ENCODE measurements at places on chromosomes 2 and 18. TPM values are rescaled to one million over a fixed set of nuclear protein-coding genes. Genes with fewer than 3 reads are reported as not detected.

DNA sequence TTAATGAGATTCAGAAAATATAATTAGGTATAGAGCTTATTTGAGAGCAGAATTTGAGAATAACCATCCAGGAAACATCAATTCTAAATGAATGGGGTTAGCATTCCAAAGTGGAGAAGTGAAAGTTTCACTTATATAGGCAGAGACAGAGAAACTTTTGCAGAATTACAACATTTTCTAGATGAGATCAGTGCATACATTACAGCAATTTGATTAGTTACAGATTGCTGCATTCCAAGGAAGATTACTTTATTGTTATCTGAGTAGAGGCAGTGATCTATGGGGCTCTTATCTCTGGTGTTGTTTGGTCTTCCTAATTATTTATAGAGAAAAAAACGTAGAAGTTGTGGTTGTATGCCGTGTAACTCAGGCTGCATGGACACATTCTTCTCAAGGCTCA, 373.8 kb upstream of the SYT4 start:
- DNase-seq, result no peak

GRCh38 chr2:231300722-231301076, 94.8 kb upstream of the B3GNT7 start:
- DNase-seq, result no peak

- DNase-seq, result no peak
These were observed 726.5 kb downstream of the SLC4A3 start for GRCh38 chr2:220353897-220354296.

The SLC23A3 gene
- total RNA-seq, result 0.23 TPM

The MYOM1 gene
- 10.1 TPM for total RNA-seq

DNA sequence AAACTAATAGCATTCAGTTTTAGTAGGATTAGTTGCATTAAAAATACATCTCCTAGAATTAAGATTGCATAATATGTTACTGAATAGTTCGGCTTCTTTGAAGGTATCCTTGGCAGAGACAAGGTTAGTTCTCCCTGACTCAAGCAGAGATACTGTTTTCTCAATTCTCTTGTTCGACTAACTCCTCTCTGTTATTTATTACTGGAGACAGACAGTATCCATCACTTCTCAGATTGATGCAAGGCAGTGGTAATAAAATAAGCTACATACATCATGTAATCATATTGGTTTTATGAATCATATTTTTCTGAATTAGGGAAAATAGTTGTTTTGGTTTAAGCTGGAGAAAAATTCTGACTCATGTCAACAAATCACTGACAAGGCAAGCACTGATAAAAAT, 134.8 kb downstream of the SLC8A1 start:
- DNase-seq, result no peak

The GKN2 gene
- total RNA-seq, result not detected

DNA sequence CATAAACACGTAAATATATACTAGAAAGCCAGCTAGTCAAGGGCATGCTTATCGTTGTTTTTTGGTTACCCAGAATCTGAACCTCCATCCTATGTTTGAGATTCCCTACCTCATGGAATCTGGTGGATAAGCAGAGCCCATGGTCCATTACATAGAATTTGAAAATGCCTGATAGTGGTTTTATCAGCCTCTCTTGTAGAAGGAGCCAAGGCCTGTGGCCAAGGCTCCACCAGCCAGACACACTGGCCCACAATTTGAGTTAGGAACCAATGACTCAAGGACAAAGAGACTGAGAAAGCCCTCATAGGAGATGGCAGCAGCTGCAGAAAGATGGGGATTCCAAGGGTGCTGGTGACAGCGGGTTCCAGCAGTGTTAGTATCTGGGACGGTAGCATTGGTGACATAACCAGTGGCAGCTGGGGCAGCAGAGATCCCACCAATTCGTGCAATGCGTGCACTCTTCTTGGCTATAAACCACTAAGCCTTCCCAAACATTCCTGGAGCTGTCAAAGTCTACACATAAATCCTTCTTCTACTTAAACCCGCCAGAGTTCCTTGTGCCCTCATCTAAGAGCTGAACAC, 51.2 kb upstream of the RMDN2 start:
- no peak for DNase-seq

The TANC1 gene
- 17.7 TPM for total RNA-seq

DNA sequence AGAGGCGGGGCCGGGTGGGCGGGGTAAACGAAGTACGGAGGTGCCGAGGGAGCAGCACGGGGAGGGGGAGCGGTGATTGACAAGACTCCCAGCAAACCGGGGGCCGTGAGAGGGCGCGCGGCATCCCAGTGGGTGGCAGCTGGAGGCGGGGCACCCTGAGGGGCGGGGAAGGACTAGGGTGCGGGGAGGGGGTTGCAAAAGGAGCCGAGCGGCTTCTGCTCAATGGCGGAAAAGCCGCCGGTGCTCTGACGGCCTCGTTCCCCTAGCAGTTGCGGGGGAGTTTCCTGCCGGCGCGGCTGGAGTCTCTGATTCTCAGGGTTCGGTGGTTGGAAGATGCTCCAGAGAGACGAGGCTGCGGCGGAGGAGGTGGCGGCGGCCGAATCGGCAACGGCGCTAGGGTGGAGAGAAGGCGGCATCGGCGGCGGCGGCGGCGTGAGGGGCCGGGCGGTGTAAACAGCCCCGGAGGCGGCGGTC, at the start of gene PPM1B:
PPM1B (plus strand) TSS at position 195 of the 474 bp plus-strand sequence. CDS start 32,325 bp downstream, outside the sequence.
- peak; percentile 99 for DNase-seq

The CFC1 gene
- total RNA-seq, result not detected

DNA sequence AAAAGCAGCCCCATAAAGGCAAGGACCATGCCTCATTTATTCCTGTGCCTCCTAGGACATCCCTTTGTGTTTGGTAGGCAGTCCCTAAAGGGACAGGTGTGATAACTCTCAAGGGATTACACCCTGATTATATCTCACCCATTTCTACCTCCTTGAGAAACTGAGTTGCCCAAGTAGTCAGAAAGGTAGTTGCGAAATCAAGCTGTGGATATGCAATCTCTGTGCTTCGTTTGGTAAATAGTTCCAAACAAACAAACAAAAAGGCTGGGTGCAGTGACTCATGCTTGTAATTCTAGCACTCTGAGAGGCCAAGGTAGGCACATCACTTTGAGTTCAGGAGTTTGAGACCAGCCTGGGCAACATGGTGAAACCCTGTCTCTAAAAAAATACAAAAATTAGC, 100.2 kb upstream of the ARL5A start:
- DNase-seq, result no peak

GRCh38 chr2:238790126-238790832, 57.6 kb upstream of the TWIST2 start:
- no peak for DNase-seq

- no peak for DNase-seq
These were observed 40.3 kb downstream of the EML6 start for GRCh38 chr2:54763636-54764291.

The SCG2 gene
- total RNA-seq, result not detected

GRCh38 chr18:74299746-74300145, 8.0 kb upstream of the CYB5A start:
- DNase-seq, result no peak

The PTH2R gene
- 1.5 TPM for total RNA-seq

DNA sequence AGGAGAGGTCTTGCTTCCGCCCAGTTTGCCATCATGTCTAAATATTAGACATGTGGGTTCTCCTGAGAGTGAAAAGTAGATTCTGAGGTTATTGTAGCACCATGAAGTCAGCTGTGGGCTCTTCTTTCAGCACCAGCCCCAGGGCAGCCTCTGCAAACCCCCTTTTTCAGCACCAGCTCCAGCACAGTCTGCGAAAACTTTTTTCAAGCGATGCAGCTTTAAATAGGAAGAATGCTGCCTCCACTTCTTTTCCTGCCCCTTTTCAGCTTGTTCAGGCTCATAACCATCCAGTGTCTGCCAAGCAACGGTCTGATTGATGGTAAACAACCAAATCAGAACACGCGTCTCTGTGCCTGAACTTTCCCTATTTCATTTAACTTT, at the start of gene COL5A2:
COL5A2 (minus strand) TSS at position 192 of the 381 bp plus-strand sequence; CDS start at position 35, 157 bp downstream.
- DNase-seq, result peak; percentile 43

DNA sequence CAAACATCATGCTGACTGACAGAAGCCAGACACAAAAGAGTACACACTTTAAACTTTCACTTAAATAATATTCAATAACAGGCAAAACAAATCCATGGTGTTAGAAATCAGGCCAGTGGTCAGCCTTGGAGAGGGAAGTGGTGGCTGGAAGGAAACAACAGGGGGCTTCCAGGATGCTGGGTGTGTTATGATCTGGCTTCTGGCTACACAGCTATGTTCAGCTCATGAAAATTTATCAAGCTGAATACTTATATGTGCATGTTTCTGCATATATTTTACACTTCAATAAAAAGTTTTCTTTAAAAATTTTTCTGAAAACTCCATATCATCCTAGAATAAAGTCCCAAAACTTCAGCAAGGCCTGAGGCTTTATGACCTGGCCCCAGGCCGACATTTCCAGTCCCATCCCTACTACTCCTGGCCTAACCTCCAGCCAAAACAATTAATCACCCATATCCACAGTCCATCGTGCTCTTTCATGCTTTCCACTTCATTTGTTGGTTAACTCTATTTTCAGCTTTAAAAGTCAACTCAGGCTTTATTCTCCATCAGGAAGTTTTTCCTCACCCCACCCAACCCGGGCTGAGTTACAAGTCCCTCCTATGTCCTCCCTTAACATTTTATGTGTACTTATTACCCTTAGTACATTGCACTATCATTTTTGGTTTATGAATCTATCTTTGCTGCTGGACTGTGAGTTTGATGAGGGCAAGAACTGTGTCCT, 27.9 kb upstream of the SPTBN1 start:
- DNase-seq, result no peak

GRCh38 chr2:128496700-128497099, 178.0 kb upstream of the HS6ST1 start:
- no peak for DNase-seq

The ATAD2B gene
- total RNA-seq, result 16.2 TPM

DNA sequence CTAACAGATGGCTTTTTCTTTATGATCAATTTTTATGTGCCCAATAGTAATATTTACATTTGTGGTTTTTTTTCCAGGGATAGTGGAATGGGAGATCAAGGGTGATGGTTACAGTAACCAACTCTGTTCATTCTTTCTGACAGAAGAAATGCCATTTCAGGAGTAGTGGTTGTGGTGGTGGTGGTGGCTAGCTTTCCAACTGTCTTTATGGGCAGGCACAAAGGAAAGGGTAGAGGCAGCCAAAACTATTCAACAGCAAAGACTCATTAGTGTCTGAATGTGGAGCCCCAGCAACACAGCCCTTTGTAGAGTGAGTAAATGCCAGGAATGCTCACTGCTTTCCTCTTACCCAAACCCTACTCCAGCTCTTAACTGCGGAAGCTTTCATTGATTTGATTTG, 227.7 kb downstream of the RND3 start:
- no peak for DNase-seq

DNA sequence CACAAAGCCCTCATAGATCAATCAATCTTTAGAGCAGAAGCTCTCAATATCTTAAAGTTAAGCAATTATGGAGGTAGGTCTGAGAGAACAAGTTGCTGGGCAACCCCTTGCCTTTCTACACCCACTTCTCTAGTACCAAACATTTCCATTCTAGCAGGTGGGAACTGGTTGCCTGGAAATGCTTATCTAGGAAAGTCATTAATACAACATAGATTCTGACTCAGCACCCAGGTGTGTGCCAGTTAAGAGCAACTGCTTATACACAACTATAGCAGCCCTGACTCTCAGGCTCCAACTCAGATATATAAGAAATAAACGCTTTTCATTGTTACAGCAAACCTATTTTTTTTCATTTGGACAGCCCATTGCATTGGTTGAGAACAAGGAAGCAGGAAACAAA, 237.7 kb downstream of the IRS1 start:
- DNase-seq, result no peak

GRCh38 chr18:39871961-39872360, 2083.1 kb upstream of the PIK3C3 start:
- no peak for DNase-seq

DNA sequence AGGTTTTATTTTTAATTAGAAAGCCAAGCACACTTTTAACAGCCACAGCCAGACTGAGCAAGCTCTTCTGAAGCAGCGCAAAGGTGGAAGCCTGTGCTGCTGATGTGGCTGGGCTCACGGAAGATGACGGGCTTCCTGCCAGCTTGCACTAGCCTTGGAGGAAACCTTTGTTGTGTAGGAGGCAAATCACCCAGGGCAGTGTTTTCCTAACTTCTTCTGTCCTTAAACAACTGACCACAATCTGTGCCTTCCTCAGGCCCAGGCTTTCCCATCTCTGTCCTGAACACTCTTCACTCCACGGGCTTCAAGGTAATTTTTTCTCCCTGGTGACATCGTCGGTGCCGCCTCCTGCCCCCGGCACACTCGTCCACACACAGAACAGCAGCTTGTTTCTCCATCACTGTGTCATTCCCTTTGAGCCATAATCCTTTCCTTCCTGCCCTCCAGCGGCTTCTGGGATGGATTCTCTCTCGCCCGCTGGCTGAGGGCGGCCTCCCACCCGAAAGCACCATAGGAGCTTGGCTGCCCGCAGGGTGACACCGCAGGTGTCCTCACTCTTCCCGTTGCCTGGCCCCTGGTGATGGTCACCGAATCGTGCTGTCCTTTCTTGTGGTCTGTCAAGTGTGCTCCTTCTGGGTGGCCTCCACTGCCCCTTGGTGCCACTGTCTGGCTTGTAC, 31.1 kb upstream of the INHBB start:
- DNase-seq, result no peak

- no peak for DNase-seq
These were observed 203.3 kb downstream of the EN1 start for GRCh38 chr2:118644190-118644589.

The INPP5D gene
- 8.9 TPM for total RNA-seq

The RASGRP3 gene
- 8.7 TPM for total RNA-seq

GRCh38 chr2:23220513-23221094, 164.4 kb upstream of the KLHL29 start:
- no peak for DNase-seq

Measured in liver (tissue), 10 donors.